GM03348 (cell line): ENCODE measurements at places on chromosomes 3 and 15.

GRCh38 chr15:68188647-68189046, 16.5 kb downstream of the CALML4 start:
- no peak for DNase-seq

GRCh38 chr15:88631464-88632028, 7.3 kb upstream of the ISG20 start:
- no peak for DNase-seq

GRCh38 chr3:16382845-16383244, 117.8 kb downstream of the OXNAD1 start:
- no peak for DNase-seq

GRCh38 chr15:73590263-73590662, 42.9 kb downstream of the NPTN start:
- no peak for DNase-seq

GRCh38 chr3:58495101-58495500, 3.2 kb downstream of the KCTD6 start:
- peak; percentile 16 for DNase-seq

DNA sequence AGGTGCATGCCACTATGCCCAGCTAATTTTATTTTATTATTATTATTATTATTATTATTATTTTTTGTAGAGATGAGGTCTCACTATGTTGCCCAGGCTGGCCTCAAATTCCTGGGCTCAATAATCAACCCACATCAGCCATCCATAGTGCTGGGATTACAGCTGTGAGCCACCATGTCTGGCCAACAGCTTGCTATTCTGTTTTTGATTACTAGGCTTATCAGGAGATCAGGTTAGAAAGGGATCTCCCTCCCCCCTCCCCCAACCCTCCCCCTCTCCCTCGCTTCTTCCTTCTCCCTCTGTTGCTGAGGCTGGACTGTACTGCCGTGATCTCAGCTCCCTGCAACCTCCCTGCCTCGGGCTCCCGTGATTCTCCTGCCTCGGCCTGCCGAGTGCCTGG, 8.6 kb downstream of the CLN6 start:
- no peak for DNase-seq

- no peak for DNase-seq
These were observed 31.0 kb downstream of the ATP10A start for GRCh38 chr15:25832158-25832557.

DNA sequence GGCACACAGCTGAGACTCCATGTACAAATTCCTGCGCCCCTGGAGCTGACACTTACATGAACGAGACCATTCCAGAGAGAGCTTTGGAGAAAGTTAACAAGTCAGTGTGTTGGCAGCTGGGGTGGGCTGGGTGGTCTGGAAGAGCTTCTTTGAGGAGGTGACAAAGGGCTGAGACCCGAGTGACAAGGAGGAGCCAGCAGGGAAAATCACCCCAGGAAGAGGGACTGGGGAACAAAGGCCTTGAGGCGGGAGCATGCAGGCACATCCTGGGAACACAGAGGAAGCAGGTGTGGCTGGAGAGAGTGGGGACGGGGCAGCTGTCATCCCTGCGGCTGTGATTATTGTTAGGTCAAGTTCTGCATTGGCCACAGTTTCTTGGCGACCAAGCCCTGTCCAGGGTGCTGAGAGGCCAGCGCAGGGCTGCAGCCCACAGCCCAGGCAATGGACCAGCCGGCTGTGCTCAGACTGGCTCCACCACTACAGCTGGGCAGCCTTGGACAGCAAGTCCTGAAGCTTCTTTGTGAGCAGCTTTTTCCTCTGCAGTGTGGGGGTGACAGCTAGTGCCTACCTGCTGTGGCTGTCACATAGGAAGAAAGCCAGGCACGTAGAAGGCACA, 34.2 kb upstream of the PRR23E start:
- peak; percentile 73 for DNase-seq

GRCh38 chr15:60718661-60719069, 239.7 kb upstream of the ICE2 start:
- DNase-seq, result no peak

DNA sequence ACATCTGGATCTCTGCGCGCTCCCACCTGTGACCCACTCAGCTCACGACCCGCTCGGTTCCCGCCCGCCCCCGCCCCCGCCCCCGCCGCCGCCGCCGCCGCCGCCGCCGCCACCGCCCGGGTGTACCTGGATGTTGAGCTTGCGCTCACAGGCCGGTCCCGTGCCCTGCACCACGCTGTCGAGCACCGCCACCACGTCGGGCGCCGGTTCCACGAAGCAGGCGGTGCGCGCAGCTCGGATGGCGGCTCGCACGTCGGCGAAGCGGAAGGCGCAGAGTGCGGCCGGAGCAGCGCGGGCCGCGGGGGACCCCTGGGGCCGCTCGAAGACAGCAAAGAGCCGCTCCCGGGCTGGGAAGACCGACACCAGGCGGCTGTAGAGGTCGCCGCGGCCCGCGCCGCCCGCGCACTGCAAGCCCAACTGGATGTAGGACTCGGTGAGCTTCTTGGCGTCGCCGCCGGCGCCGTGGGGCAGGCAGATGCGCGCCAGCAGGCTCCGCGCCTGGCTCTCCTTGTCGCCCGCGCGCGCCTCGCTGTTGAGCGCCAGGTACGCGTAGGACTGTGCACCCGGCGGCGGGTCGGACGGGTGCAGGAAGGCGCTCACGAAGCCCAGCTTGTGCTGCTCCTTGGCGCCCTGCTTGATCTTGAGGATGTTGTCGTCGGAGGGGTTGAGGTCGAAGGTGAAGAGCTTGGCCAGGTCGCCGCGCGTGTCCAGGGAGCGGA, 1.1 kb downstream of the PLXND1 start:
- DNase-seq, result peak; percentile 56
